Activated CD8-positive, alpha-beta T cell treated with anti-CD3 and anti-CD28 coated beads, Interleukin-2, amount 10 ng/mL, durations not matched to agents 7 days and 5 days (primary cell): ENCODE measurements at places on chromosomes 2 and 18. TPM values are rescaled to one million over a fixed set of nuclear protein-coding genes. Genes with fewer than 3 reads are reported as not detected.

The MERTK gene
- total RNA-seq, result 0.10 TPM

The MPP4 gene
- not detected for total RNA-seq

GRCh38 chr18:36196238-36196995 lies 9.1 kb downstream of the MOCOS start:
- no peak for DNase-seq

DNA sequence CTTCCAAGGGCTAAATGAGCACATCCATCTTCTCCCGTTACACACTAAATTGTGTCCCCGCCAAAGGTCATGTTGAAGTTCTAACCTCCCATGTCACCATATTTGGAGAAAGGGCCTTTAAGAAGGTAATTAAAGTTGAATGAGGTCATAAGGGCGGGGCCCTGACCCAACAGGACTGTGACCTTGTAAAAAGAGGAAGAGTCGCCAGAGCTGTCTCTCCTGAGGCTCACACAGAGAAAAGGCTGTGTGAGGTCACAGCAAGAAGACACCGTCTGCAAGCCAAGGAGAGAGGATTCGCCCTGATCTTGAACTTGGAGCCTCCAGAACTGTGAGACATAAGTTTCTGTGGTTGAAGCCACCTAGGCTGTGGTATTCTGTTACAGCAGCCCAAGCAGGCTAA lies 24.1 kb downstream of the TRABD2A start:
- peak; percentile 75 for DNase-seq

DNA sequence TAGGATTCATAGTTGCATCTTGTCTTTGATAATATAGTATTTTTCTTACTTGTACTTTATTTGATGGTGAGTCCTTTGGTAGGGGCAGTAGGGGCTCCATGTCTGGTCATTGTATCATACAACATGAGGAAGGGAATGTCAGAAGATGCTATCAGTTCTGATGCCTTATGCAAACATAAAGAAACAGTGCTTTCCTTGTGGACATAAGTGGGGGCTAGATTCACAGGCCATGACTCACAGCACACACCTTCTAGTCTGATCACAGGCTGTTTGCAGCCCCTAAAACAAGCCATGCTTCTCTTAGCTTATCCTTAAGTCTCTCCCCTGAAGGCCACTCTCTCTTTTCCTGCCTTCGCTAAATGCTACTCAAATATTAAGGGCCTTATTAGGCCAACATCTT lies 10.7 kb upstream of the SLC14A1 start:
- DNase-seq, result no peak

DNA sequence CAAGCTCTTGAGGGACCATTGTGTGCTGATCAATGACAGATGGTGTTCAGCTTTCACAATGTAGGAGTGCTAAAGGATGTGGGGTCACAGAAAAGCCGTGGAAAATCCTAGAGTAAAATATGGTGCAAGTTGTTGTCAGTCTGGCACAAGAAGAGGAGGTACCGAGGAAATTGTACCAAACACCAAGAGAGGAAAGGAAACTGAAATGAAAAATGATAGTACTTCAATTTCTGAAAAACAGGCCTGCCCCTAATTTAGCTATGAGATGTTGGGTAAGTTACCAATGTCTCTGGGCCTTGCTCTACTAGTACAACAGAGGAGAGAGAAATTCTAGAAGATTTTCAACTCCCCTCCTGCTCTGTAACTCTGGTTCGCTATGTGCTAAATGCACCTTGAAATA lies 78.8 kb upstream of the PELI1 start:
- DNase-seq, result no peak
